ENCODE measurements at places on chromosomes 16 and 17.

GRCh38 chr16:27112093-27112811 lies 45.5 kb downstream of the C16orf82 start:
- no peak for DNase-seq

DNA sequence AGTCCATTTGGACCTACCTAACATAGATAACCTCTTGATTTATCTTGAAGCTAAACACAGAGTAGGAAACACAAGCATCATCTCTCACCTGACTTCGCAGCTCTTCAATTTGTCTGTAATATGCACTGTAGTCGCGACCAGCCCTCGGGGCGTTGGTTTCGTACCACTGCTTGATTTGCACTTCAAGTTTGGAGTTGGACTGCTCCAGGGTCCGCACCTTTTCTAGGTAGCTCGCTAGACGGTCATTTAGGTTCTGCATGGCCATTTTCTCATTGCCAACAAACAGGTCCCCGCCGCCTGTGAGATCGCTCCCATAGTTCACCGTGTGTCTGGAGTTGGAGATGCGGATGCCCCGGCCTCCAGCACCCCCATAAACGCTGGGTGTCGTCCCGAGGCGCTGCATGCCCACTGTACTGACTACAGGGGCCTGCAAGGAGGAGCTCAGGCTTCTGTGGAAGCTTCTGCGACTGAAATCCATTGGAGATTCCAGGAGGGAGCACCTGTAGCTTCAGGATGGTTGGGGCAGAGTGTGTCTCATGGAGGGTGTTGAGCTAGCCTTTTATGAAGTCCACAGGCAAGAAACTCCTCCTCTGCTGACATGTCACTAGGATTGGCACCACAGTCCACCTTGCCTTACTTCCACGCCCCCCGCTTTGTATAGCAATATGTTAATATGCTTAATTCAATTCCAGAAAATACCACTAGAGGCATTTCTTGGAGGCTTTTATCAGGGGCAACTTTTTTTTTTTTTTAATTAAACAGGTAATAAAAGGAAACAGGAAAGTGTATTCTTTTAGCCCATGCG lies at the start of gene KRT20:
Gene KRT20, minus strand, starts transcription at position 535 of the 805 bp plus-strand sequence. Its CDS starts 57 bp downstream, at position 478.
- DNase-seq = no peak

DNA sequence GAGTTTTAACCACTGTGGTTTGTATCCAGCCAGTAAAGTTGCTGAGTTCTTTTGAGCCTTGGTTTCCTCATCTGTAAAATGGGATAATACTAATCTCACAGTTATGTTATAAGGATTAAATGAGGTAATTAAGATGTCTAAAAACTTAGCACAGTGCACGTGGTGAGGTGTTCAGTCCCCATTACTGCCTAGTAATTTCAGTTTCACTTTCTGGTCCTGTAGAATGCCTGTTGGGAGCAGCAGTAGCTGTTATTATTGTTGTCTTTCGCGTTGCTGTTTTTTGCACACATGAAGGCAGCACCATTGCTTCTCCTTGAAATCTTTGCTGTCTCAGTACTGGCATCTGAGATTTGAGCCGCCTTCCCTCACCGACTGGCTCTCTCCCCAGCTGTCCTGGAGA lies 182.4 kb downstream of the DNAH9 start:
- no peak for DNase-seq

DNA sequence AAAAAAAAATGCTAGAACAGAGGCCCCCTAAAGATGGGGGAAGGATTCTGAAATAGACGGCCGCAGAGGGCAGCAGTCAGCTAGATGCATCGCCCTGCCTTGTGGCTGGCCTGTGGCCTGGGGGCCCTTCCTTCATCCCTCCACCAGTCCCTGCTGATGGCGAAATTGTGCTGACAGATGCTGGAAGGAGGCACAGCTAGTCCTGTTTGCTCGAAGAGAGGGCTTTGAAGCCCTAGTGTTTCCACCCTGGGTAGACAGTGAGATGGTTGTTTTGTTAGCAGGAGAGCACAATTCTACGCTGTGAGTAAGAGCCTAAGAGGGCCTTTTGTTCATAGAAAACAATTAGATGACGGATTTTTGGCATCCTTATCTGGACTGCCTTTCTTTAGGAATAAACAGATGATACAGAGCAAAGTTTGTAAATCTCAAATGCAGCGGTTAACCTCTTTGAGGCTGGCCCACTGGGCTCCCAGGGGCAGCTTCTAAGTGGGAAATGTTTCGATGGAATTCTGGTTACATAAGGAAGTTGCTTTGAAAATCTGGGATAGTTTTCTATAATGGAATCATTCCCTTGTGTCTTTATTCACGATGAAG lies 23.0 kb downstream of the VPS35L start:
- DNase-seq = no peak

- no peak for DNase-seq
Observed at GRCh38 chr16:2238150-2238837, 2.0 kb downstream of the DNASE1L2 start.
